ENCODE measurements at places on chromosomes 6 and 20.

GRCh38 chr6:127349980-127350379, 6.6 kb upstream of the ECHDC1 start:
- no peak for DNase-seq

GRCh38 chr20:18928626-18929025, 115.0 kb downstream of the SCP2D1 start:
- DNase-seq = no peak

- DNase-seq = no peak
These were observed 24.9 kb upstream of the ITCH start for GRCh38 chr20:34337982-34338726.

GRCh38 chr6:170087941-170088581, 202.8 kb downstream of the DLL1 start:
- DNase-seq = no peak

DNA sequence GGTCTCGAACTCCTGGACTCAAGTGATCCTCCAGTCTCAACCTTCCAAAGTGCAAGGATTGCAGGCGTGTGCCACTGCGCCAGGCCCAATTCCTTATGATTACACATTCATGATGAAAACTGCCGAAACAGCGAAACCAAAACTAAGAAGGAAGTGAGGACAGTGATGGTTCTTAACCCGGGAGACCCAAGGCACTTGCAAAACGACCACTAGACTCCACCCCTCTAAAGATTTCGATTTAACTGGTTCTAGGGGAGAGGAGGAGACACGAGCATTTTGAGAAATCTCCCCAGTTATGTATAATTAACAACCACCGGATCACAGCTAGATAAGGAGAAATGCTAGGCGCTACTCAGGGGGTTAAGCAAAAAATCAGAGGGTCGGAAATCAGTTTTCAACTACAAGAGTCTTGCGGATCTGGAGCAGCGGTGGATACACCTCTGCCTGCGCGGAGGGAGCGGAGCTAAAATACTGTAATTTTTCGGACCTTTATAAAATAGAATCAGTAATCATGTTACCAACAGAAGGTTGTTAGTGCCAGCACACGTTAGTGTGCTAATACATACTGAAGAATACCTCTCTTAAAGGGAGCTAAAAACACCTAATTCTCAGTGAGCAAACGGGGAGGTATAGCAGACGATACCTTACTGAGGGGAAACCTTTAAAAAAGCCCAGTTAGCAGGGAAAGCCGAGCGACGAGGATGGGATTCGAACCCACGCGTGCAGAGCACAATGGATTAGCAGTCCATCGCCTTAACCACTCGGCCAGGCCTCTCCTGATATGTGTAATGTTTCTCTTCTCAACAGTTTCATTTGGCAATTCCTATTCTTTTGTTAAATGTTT, 60.0 kb upstream of the BTN3A2 start:
- DNase-seq = no peak

- DNase-seq = no peak
These were observed 404.6 kb downstream of the LAMA2 start for GRCh38 chr6:129287231-129288177.

DNA sequence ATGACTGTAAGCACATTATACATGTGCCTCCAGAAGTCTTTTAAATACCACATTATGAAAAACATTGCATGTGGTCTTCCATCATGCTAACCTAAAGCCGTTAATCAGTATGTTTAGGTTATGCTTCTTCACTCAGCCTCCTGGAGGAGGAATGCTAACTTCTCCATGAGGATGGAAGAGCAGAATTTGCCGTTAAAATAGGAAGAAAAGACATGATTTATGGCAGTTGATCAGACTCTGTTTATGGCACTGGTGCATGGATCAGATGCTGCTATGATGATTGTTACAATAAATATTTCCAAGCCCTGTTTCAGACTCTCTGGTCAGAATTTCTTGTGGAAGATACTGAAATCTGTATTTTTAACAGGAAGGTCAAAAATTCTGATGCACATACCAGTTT, 31.7 kb downstream of the MAP3K4 start:
- DNase-seq = no peak

GRCh38 chr20:31675828-31676608, 38.3 kb downstream of the COX4I2 start:
- no peak for DNase-seq

- DNase-seq = no peak
These were observed 188.1 kb downstream of the MOXD1 start for GRCh38 chr6:132213191-132213590.

DNA sequence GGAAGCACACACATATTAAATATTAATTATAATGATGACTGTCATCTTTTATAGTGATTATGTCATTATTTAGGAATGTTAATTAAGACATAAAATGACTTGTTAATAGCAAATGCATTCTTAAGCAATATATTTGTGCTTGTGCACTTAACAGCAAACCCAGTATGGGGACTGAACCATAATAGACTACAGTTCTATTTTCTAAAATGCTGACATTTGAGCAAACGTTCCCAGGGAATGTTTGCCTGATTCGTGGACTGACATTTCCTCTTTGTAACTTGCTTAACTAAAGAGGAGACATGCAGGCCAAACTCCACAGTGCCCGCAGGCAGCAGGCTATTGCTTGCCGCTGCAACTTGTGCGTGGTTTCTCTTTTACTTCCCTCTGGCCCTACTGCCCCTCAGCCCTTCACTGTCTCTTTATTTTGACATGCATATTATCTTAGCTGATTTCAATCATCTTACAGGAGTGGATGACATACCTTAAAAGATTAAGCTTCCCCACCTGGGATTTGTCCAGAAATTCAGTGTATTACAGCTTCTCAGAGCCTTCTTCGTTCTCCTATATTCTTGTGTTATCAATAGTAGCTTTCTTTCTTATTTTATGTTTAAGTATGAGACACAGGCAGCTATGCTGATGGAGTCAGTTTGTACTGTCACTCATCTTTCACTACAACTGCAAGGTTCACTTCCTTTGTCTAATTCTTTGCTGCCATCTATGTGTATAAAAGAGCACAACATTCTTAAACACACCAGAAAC, 141.5 kb downstream of the GMDS start:
- no peak for DNase-seq

GRCh38 chr20:34014878-34015277, 21.2 kb downstream of the RALY start:
- DNase-seq = no peak

DNA sequence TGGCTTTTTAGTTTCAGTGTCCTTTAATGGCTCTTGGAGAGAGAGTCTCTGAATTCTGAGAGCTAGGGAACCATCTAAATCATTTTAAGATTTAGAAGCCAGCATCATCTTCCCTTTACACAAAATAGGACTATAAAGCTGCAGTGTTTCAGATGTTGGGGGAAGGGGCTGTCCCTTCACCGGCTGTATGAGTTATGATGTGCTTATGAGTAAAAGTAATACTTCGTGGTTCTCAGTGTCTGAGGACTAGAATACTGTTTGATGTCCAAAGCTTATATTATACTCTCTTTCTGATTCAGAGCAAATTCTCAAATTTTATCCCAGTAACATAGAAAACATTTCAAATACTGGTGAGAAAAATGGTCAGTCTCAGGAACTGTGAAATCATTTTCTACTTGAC, 63.5 kb upstream of the FAM8A1 start:
- DNase-seq = no peak

DNA sequence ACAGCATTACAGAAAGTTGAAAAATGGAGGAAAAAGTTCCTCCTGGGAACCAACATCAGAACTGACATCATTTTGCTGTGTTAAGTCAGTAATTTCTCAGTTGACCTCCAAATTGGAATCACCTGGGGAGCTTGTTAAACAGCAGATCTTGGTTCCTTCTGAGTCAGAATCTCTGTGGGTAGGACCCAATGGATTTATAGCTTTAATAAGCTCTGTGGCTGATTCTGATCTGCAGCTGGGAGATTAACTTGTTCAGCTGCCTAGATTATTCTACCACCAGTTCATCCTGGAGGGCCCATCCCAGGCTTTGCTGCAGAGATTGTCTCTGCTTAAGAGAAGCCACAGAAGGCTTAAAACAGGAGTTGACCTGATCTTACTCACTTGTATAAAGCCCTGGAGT, 90.7 kb upstream of the POPDC3 start:
- no peak for DNase-seq

GRCh38 chr6:37376078-37376743, 22.4 kb downstream of the RNF8 start:
- DNase-seq = no peak

DNA sequence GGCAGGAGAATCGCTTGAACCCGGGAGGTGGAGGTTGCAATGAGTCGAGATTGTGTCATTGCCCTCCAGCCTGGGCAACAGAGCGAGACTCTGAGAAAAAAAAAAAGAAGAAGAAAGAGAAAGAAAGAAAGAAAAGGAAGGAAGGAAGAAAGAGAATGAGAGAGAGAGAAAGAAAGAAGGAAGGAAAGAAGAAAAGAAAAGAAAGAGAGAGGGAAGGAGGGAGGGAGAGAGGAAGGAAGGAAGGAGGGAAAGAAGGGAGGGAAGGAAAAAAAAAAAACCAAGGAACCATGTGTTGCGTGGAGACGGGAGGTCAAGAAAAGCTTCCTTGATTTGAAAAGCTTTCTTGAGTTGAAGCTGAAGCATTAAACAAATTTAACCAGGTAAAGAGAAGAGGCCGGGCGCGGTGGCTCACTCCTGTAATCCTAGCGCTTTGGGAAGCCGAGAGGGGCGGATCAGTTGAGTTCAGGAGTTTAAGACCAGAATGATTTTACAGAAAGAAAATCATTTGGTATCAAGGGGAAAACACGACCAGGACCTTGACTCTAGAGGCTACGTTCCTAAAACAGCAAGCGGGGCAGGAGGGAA, 90.5 kb upstream of the PRSS16 start:
- DNase-seq = no peak

DNA sequence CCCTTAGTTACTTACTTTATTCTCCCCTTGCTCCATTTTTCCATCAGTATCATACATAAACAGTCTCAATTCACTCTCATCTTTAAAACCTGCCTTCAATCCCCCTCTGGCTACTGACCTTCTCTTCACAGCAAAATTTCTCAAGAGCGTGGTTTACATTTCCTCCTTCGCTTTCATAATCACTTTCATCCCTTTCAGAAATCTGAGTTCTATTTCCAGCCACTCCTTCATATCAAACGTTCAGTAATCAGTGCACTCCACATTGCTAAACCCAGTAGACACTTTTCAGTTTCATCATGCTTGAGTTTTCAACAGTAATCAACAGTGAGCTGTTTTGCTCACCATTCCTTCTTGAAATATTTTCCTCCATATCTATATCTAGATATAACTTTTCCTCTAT, 176.7 kb upstream of the HSF2 start:
- DNase-seq = no peak

DNA sequence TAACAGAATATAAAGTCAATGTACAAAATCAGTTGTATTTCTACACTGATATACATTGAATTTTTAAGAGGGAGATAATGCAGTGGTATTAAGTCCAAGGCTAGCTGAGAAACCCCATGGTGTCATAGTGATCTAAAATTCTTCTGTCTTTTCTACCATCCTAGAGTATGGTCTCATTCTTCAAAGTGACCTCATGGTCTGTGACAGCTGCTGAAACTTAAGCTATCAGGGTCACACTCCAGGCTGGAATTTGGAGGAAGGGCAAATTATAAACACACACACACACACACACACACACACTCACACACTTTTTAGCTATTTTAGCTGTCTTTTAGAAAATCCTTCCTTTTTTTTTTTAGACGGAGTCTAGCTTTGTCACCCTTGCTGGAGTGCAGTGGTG, 47.3 kb upstream of the DYNLRB1 start:
- no peak for DNase-seq

GRCh38 chr20:56624786-56625681, 4.1 kb upstream of the TFAP2C start:
- DNase-seq = no peak

- DNase-seq = peak; percentile 86
These were observed 8.3 kb downstream of the CD109 start for GRCh38 chr6:73704260-73704659.

DNA sequence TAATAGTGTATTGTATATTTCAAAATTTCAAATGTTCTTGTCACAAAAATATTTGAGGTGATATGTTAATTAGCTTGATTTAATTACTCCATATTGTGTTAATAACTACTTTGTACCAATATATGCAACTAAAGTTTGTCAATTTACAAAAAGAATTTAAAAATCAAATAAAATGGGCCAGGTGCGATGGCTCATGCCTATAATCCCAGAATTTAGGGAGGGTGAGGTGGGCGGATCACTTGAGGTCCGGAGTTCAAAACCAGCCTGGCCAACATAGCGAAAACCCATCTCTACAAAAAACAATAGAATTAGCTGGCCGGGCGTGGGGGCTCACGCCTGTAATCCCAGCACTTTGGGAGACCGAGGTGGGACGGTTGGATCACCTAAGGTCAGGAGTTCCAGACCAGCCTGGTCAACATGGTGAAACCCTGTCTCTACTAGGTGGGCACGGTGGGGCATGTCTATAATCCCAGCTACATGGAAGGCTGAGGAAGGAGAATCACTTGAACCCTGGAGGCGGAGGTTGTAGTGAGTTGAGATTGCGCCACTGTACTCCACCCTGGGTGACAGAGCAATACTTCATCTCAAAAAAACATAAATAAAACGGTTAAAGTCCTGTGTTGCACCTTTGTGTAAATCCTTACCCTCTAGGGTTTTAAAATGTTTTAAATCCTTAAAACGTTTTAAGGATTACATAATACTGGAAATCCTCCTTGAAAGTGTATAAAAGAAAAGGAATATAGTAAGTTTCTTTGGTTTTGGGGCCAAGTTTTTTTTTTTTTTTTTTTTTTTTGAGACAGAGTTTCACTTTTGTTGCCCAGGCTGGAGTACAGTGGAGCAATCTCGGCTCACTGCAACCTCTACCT, 4.0 kb downstream of the HSPA1B start:
- DNase-seq = no peak

GRCh38 chr6:75201901-75202672, 3.8 kb downstream of the COL12A1 start:
- DNase-seq = no peak

- DNase-seq = no peak
These were observed 54.7 kb upstream of the LYRM2 start for GRCh38 chr6:89693207-89693606.

GRCh38 chr6:30344191-30344867, 627 bp upstream of the RPP21 start:
- no peak for DNase-seq

DNA sequence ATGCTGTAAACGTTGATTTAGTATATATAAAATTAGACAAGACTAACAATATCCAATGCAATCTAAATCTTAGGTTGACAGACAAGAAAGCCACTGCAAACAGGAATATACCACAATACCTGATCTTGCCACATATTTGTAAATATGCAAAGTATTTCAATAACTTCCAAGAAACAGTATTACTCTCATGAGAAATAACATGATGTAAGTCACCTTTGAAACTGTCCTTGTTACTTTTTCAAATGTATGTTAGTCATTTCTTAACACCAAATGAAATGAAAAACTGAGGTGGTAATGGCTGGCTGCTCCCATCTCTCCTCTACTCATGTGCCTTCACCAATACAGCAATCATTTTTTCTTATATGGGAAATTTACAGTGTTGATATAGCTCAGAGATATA, 118.7 kb downstream of the ATG5 start:
- no peak for DNase-seq

GRCh38 chr20:49557449-49557848, 10.5 kb downstream of the PTGIS start:
- DNase-seq = no peak

- no peak for DNase-seq
These were observed 103.8 kb downstream of the BACH2 start for GRCh38 chr6:90192857-90193256.
